ENCODE measurements at places on chromosomes 6 and 20.

- DNase-seq: no peak
Measured at GRCh38 chr6:112941613-112942012, 594.5 kb downstream of the RFPL4B start.

DNA sequence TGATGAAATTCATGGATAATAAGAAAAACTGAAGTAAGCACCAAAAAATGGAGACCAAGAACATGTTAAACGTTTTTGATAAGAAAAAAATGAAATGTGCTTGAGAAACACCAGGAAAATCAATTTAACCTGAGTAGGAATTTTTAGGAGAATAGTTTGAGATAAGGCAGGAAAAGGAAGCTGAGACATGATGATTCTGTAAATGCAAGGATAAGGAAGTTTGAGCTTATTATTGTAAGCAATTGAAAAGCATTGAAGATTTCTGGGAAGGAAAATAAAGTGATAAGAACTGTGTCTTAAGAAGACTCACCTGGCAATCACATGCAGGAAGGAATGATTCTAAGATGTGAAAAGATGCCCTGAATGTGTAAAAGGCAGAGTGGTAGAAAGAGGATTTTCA lies 66.6 kb downstream of the ALDH8A1 start:
- DNase-seq: no peak

- no peak for DNase-seq
Measured at GRCh38 chr6:156109713-156110112, 654.1 kb upstream of the NOX3 start.

DNA sequence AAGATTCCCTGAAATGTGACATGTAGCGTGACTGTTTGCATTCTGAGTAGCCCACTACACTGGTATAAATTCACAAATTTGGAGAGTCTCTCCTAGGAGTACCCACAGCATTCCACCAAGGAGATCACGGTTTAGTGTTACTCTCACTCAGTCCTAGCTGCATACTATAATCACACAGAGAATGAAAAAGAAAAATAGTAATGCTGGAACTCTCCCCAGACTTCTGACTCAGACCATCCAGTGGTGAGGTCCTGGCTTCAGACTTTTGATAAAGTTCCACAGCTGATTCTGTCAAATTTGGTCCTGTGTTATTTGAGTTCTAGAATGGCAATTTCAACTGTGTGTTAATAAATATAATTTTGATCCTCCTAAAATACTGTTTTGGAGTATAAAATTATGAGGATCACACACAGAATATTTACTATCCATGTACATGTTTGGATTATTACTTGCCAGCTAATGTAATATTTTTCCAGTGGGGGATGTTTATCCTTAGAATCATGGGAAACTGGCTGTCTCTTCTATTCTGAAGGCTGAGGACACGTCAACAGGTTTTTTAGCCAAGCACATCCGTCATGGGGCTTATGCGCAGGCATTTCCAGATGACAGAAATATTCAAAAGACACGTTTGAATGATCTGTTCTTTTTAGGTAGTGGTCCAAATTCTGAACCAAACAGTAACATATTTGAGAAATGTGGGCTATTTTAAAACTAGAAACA lies 5.1 kb upstream of the KIAA0408 start:
- no peak for DNase-seq

DNA sequence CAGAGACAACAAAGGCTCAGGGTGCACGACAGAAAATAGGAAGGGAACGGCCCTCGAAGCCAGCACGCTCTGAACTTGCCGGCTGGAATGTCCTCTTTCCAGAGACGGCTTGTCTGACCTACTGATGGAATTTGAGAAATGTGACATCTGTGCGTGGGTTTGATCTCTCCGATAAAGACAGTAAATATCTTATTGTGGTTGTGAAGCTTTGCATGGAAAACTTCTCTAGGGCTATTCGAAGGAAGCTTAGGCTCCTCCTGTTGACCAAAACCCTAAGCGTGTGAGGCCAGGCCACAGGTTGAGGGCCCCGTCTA lies 247.3 kb downstream of the ZNF217 start:
- no peak for DNase-seq

- DNase-seq: no peak
Measured at GRCh38 chr6:44809258-44809657, 421.8 kb downstream of the CDC5L start.

DNA sequence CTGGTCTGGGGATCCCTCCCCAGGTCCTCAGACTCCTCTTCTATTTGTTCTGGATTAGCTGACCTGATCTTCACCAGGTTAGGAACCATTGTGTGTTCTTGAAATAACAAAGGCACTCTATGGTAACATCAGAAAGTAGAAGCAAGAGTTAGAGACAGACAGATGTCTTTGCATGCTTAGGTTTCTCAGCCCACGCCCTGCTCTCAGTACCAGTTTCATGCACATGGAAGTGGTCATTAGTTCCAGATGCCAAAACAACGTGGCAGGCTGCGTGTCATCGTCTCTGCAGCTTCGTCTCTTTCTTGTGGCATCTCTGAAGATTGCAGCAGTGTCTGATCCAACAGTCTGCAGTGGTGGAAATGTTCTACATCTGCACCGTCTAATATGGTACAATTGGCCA lies 89.4 kb downstream of the PACRG start:
- no peak for DNase-seq

DNA sequence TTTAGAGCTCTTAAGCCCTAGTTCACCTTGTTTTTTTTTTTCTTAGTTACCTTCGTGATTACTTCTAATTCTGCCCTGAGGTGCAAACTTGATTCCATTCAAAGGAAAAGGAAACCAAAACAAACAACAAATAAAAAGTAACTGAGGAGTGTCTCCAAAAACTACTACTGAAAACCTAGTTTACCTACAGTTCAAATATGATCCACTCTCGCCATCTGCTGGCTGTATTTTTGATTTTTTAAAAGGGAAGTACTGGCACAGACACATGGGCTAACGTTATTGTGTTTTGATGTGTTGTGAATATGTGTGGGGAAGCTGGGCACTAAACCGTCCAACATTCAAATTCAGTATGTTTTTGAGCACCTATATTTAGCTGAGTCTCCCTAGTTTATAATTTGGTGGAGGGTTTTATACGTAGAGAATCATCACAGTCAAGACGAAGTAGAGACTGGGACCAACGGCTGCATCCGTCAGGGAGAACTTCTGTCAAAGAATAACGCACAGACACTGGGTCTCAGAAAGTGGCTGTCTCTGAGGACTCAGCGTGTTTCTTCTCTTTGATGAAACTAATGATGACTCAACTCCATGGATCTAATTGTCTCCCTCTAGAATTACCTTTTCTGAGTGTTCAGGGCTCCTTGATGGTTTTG lies 373.5 kb upstream of the BTBD3 start:
- peak; percentile 12 for DNase-seq

DNA sequence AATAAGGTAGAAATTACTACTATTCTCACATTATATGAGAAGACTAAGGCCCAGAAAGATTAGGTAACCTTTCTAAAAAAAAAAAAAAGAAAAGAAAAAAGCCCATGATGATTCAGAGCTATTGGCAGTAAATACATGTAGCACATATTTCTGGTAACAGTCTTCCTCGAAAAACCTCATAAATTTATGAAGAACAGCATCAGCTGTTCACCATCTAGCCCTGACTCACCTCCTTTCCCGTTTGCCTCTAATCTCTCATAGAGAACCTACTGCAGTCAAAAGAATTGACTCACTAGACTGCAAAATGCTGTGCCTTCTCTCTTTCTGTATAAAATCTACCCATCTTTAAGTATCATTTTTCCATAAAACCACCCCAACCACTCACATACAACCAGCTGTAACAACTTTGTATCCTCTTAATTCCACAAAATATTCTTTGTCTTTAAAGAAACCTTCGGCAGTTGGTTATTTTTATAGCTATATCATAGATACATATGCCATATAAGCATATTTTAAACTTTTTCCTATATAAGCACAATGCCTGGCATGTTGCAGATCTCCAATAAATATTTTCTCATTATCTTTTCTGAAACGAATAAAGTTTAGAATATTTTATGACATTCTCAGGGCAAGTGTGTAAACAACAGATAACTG lies 152.7 kb upstream of the ENPP5 start:
- no peak for DNase-seq

GRCh38 chr6:108966855-108967755 lies 118.9 kb downstream of the ARMC2 start:
- DNase-seq: no peak

DNA sequence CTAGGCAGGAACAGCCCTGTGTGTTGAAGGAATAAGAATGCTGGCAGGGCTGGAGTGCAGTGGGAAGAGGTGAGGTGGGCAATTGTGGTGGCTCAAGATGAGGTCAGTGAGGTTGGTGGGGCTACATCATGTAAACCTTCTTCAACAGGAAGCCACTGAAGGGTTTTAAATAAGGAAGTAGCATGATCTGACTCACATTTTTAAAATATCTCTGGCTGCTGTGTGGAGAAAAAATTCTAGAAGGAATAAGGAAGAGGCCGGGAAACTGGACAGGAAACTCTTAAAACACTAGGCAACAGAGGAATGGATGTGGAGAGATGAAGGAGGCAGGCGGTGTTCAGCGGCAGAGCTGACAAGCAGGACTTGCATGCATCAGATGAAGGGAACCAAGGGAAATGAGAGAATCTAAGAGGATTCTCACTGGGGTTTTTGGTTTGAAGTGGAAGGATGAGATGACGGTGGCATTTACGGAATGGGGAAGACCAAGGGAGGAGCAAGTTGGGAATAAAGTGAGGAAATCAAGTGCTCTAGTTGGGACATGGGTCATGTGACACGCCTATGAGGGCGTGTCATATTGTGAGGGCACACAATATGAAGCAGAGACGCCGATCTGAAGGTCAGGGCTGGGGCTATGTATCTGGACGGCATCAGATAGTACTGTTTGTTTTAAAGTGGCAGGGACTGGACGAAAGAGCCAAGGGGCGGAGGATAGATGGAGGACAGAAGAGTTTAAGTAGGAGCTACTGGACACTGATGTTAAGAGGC lies 18.2 kb downstream of the TMEM242 start:
- no peak for DNase-seq

GRCh38 chr6:24686946-24687345 lies 20.1 kb downstream of the ACOT13 start:
- no peak for DNase-seq

DNA sequence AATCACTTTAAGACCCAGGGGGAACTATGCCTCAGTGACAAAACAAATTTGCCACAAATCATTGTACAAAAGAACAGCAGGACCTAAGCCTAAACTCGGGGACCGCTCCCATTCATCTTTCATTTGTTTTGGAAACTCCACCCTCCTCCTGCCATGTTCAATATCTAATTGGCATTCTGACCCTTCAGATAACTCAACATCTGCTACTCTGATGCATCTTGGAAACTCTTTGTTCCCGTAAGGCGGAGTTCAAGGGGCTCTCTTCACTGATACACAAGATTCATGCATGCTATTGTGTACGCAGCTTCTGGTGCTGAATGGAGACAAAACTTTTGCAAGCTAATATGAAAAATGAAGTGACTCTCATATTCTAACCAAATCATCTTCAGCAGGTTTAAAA lies 187.6 kb downstream of the ZFP64 start:
- no peak for DNase-seq

GRCh38 chr20:24756292-24757025 lies 192.6 kb upstream of the CST7 start:
- no peak for DNase-seq

DNA sequence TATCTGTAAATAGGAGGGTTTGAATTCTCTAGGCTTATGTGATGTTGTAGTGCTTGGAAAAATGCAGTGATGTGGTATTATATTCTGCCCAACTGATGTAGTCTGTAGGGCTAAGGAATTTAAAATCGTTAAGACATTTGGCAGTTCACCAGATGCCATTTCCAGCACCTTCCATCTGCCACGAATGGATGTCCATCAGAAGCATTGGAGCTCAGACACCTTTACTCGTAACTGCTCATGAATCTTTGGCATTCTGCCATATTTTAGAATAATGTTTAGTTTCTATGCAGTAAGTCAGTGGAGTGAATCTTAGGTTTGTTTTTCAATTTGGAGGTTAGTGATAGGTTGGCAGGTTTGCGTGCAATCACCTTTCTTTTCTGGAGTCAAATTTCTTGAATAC lies 2.4 kb upstream of the SYTL3 start:
- no peak for DNase-seq

All from naive B cell (primary cell).